ENCODE measurements at places on chromosomes 2 and 18. TPM values are rescaled to one million over a fixed set of nuclear protein-coding genes. Genes with fewer than 3 reads are reported as not detected.

GRCh38 chr2:232942831-232943230 lies 70.2 kb downstream of the NGEF start:
- no peak for DNase-seq

SMCHD1 gene
- 84.4 TPM for total RNA-seq

GRCh38 chr18:76264198-76264875 lies 230.7 kb downstream of the ZNF516 start:
- DNase-seq: no peak

PLEKHH2 gene
- total RNA-seq: 47.1 TPM

DNA sequence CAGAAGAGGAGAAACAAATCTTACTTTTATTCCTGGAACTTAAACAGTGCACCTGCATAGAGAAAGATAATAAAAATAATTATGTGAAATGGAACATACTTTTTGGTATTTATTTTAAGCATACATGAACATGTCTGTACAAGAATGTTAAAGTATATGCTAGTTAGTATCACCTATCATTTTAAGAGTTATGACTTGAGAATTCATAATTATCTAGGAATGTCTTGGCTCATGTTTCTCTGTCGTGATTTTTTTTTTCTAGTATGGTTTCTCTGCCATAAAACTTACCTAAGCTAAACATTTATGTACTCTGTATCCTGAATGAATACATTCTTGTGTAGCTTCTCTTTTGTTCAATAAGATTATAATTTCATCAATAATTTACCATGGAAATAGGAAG lies 4.2 kb downstream of the SERPINB7 start:
- DNase-seq: no peak
